ENCODE measurements at places on chromosomes 16 and 17.

DNA sequence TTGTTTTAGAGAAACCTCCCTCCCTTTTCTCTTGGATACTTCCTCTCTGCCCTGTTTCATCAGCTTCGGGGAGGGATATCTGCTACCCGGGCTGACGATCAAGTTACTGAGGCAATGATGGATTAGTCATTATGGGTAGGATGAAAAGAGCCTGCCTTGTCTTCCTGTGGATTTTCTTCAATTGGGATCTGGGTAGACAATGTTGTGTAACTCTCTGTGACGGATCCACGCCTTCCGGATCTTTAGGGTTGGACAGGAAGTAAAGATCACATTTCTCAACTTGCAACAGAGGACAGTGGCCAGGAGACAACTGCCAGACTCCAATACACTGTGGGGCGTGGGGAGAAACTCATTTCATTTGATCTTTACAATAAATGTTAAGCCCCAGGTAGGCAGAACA, 11.3 kb upstream of the CHST6 start:
- DNase-seq = no peak

DNA sequence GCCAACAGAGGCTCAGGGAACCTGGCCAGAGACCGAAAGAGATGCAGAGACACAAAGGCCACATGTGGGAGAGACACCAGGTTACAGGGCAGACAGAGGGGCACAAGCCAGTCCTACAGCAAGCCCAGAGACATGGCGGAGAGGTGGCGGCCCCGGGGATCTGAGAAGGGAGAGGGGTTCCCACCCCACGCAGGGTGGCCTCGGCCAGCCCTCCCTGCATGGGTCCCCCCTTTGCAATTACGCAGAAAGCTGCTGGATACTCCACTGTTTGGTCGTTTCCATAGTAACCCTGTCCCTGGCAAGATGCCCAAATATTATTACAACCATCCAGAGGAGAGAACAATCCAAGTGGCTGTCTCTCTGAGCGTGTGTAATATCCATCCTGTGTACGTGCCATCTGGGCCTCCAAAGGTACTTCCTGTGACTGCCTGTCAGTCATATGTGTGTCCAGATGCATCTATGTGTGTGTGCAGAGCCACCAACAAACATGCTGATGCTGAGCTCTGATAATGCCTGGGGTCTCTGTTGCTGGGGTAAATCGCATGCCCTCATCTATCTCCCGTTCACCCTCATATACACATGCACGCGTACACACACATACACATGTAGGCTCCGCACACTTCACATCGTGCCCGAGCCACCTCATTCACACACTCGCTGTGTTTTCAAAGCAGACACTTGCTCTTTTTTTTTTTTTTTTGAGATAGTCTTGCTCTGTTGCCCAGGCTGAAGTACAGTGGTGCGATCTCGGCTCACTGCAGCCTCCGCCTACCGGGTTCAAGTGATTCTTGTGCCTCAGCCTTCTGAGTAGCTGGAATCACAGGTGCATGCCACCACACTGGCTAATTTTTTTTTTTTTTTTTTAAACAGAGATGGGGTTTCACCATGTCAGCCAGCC, 5.5 kb downstream of the PCGF2 start:
- no peak for DNase-seq

- no peak for DNase-seq
These were observed 60.8 kb downstream of the COPRS start for GRCh38 chr17:31798205-31798724.

GRCh38 chr16:87680272-87680644, 78.0 kb downstream of the JPH3 start:
- DNase-seq = no peak

GRCh38 chr17:57493171-57493570, 236.8 kb downstream of the MSI2 start:
- DNase-seq = no peak

- no peak for DNase-seq
These were observed 4.5 kb downstream of the CFAP119 start for GRCh38 chr16:30757316-30757715.

GRCh38 chr17:6066183-6066948, 3.8 kb upstream of the WSCD1 start:
- DNase-seq = no peak

GRCh38 chr16:68739964-68740627, 3.0 kb downstream of the CDH1 start:
- no peak for DNase-seq

- DNase-seq = no peak
These were observed 536 bp upstream of the PLD2 start for GRCh38 chr17:4806456-4806776.

DNA sequence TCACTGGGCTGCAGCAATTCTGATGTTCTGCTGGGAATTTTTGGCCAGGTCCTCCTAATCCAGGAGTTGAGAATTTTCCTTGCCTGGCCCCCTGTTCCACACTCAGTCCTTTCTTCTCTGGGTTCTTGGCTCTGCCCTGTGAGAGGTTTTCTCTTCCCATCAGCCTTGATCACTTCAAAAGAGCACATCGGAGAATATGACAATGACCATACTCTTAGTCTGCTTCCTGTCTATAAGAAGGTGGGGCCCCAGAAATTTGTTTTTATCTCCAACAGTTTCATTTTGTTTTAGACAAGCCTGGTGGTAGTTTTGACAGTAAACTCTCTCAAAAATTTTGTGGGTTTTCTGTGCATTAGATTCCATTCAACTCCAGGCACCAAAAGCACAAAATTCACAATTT, 70.7 kb downstream of the C17orf67 start:
- no peak for DNase-seq

DNA sequence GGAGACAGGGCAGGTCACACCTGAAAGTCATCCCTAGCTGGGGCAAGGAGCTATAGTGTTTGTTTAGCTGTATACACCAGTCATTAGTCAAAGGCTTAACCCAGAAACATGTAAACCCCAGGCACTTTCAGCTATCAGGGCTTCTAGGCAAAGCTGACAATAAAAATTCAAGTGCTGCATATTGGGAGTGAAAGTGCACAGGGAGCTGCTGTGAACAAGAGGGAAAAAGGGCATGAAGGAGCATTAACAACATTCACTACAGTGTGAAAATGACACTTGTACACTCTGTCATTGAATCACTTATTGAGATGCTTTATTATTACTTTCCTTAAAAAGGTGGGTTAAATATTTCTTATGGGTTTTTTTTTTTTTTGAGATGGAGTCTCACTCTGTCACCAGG, 92.8 kb downstream of the HS3ST3B1 start:
- DNase-seq = no peak

DNA sequence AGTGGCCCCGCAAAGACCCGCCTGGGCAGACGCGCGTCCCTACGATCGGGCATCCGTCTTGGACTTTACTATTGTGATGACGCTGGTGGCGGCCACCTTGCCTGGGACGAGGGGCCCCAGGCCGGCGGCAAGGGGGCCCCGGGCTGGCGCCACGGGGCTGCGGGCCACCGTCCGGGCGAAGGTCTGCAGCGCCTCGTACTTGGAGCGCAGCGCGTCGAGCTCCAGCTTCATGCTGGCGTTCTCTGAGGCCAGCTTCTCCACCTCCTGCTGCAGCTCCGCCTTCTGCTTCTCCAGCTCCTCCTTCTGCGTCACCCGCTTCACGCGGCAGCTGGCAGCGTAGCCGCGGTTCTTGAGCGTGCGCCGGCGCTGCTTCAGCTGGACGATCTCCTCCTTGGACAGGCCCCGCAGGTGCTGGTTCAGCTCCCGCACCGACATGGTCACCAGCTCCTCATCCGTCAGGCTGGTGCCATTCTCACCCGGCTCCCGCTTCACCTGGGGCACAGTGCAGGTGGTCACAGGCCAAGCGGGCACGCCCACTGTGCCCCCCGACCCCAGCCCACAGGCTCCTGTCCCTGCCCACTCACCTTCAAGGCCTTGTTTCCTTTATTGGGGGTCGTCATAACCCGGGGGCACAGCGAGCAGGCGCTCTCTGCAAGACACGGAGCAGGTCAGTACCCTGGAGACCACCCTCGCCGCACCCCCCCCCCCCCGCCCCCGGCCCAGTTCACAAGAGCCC, 4.8 kb upstream of the SIRT7 start:
- DNase-seq = no peak

DNA sequence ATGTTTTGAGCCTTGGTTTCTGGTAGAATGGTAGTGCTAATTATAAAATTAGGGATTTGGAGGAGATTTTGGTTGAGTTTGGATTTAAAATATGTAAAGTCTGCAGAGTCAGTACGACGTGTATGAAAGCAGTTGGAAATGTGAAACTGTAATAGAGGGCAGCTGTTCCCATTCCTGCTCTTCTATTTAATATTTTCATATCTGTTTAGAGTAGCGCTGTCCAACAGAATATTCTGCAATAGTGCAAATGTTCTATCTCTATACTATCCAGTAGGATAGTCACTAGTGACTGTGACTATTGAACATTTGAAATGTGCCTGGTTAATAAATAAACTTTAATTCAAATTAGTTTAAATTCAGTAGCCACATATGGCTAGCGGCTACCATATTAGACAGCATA, 443.4 kb upstream of the SOX9 start:
- no peak for DNase-seq

All from stimulated activated CD8-positive, alpha-beta memory T cell treated with anti-CD3 and anti-CD28 coated beads, Interleukin-4, amount 100 ng/mL, for 4 hours (primary cell).